ENCODE measurements at places on chromosomes 13 and 19.

DNA sequence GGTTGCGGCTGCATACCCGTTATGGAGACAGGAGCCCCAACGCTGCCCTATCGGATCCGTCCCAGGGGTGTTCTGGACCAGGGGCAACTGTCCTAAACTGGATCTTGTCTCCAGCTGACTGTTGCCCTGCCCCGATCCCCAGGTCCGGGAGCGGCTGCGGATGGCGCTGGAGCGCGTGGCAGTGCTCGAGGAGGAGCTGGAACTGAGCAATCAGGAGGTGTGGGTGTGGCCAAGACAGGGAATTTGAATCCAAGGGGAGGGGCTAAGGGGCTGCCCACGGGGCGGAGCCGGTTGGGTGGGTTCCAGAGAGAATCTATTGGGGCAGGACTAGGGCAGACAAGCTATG, 9.9 kb downstream of the PPFIA3 start:
- DNase-seq: no peak

DNA sequence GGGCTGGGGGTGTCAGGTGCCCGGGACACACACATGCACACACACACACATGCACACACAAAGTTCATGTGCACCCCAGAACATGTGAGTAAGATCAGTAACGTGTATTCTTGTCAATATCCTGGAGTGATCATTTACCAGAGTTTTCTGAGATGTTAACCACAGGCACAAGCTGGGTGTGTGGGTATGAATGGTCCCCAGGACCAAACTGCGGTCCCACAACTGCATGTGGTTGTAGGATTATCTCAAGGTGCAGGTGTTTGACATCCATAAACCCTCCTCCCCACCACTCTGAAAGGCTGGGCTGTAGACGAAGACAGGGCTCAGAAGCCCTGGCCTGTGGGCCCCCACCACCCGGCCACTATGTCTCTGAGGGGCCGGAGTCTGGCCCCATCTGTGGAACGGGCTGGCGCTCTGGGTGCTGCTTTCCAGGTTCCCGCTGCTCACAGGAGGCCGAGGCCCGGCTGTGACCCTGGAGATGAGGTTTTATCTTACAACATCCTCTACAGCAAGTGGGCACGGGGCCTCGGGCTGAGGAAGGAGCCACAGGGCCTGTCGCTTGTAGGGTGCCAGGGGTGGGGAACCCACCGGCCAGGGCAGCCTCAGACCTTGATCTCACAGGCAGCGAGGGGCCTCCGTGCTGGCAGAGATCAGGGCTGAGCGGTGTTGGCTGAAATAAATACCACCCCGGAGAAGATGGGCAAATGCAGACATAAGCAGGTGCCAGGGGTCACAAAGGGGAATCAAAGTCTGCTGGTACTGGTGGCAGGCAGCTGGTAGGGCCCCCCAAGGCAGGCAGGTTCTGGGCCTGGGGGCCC, 4.3 kb downstream of the F2RL3 start:
- no peak for DNase-seq

- no peak for DNase-seq
Observed at GRCh38 chr13:50460358-50460757, 383.1 kb downstream of the DLEU7 start.

DNA sequence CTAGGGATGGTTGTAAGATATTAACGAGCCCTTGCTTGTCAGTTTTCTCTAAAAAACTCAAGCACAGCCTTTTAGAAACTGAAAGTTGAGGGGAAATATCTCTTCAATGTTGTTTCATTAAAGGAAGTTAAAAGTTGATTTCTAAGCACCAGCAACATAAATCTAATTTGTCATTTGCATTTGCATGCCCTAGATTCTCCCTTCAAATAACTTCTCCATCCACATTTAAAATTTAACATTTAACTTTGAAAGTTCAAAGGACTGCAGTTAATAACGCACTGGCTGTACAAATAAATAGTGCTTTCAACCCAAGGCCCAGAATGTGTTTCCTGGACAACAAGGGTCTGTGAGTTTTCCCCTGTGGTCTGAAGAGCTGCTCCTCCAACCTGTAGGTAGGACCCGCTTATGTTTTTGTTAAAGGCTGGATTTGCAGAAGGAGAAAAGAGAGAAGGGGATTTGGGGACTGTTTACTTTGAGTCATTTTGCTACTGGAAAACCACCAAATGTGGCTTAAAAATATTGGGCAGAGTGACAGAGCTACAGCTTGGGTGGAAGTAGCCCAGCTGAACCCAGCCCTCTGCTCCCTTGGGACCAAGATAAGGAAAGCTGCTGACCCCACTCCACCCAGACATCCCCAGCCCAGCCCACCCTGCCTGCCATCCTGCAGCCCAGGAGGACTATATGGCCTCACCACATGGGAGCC, 39.8 kb downstream of the TNFRSF19 start:
- no peak for DNase-seq

- DNase-seq: no peak
Observed at GRCh38 chr13:80551650-80552497, 210.9 kb upstream of the SPRY2 start.

DNA sequence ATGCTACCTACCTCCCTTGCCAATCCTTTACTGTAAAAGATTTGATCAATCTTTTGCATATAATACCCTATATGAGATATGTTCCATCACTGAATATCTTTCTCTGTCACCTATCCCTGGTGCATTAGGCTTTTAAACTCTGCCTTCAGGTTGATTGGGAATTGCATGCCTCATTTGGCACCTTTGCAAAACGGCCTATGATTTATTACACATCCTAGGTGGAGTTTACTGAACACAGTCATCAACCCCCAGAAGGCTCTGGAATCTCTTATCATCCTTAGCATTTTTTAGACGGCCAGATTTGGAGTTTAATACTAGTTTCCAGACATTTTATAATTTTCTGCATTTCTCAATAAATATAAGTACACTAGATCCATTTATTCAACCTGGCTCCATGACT, 448.4 kb upstream of the SLC10A2 start:
- no peak for DNase-seq

- DNase-seq: no peak
Observed at GRCh38 chr13:88248393-88248792, 577.2 kb downstream of the SLITRK5 start.

DNA sequence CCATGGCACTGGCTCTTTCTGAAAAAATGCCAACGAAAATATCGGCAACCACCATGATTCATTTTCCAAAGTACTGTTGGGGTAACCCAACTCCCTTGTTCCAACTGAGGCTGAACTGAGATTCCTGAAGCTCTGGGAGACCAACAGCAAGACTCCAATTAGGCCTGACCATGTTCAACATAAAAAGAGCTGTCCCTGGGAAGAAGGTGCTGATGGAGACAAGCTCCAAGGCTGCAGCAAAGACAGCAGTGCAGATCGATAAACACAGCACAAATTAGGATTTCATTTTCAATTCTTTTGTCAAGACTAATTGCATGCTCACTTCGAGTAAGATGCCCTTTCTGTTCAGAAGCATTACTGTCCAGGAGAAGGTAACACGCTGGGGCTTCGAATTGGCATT, 968.0 kb downstream of the UQCRFS1 start:
- no peak for DNase-seq

- DNase-seq: no peak
Observed at GRCh38 chr13:98267080-98267912, 90.2 kb upstream of the RNF113B start.

DNA sequence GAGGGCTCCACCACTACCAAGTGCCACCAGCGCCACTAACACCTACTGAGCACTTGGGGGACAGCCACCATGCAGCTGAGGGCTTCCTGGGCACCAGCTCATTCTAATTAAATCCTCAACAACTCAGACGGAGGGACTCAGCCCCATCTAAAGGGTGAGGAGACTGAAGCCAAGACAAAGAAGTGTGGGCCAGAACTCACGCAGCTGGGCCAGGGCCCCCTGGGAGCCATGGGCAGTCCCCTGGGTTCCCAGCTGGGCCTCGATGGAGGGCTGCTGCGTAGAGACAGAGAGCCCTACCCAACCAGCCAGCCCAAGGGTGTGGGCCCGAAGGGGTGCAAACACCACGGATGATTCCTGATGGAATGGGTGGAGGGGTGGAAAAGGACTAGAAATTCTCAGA, 12.8 kb upstream of the PRKD2 start:
- no peak for DNase-seq

Data from GF-D8 (cell line).